Activated naive CD4-positive, alpha-beta T cell (primary cell): ENCODE measurements at places on chromosomes 11 and 22.

GRCh38 chr11:9718147-9718546 lies 54.3 kb downstream of the SWAP70 start:
- DNase-seq, result no peak

GRCh38 chr11:112884012-112884767 lies 77.0 kb upstream of the NCAM1 start:
- no peak for DNase-seq

DNA sequence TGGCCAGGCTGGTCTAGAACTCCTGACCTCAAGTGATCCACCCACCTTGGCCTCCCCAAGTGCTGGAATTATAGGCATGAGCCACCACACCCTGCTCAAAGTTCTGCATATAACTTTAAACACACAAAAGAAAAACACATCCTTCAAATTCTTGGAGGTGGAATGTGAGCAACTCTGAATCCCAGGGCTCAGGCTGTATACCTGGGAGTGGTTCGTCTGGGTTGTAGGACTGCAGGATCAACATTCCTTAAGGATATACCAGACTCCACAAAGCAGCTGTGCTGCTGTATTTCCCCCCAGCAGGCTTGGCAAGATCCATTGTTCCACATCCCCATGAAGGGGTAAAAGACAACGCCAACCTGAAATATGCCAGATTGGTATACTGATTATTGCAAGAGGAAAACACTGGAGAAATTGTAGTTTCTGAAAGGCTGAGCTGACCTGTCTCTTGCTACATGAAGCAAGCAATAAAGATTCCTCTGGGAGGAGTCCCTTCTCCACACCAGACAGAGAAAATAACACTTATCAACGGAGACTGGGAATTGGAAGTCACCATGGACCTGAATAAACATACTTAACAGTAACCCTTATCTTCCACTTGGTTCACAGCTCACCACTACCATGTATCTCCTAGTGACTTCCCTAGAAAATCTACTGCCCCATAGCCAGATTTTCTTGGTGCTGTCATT lies 12.2 kb upstream of the RPS3 start:
- no peak for DNase-seq

DNA sequence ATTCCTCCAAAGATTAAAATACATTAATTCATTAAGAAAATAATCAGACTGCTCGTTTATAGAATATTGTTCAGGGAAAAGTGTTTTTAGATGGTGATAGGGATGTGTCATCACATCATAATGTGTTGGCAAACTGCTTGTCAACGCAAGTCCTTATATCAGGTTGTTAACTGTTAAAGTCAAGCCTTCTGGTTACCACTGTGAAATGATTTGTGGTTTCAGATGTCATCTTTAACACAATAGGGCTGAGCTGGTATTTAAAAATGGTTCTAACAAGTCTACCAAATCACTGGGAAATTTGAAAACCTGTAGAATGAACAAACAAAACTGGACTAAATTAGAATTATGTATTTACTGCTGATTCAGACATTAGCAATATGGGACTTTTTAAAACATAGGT lies 2.4 kb upstream of the MMP13 start:
- DNase-seq, result no peak

- no peak for DNase-seq
Measured at GRCh38 chr11:68829581-68829980, 12.1 kb downstream of the CPT1A start.

GRCh38 chr22:30185129-30185528 lies 61.4 kb downstream of the LIF start:
- no peak for DNase-seq

DNA sequence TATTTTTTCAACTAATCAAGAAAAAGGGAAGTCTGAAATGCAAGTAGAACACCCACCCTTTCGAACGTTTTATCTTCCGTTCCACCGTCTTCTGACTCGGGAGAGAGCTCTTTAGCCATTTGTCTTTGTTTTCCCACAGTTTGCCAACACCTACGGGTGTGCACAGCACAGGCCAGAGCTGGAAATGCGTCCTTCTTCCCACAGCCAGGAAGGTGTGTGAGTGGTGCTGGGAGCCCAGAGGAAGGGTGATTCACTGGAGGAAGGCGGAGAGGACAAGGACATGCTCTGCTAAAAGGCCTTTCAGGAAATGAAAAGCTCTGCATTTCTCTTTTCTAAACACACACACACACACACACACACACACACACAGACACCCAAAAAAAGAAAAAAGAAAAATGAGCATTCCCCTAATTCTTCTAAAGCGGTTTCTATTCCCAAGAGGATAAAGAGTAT lies 18.5 kb downstream of the ENDOD1 start:
- DNase-seq, result no peak

- DNase-seq, result no peak
Measured at GRCh38 chr22:34105461-34106062, 185.3 kb upstream of the LARGE1 start.

GRCh38 chr11:91902312-91902711 lies 322.3 kb upstream of the FAT3 start:
- no peak for DNase-seq

GRCh38 chr11:35043936-35044335 lies 95.0 kb upstream of the CD44 start:
- no peak for DNase-seq

DNA sequence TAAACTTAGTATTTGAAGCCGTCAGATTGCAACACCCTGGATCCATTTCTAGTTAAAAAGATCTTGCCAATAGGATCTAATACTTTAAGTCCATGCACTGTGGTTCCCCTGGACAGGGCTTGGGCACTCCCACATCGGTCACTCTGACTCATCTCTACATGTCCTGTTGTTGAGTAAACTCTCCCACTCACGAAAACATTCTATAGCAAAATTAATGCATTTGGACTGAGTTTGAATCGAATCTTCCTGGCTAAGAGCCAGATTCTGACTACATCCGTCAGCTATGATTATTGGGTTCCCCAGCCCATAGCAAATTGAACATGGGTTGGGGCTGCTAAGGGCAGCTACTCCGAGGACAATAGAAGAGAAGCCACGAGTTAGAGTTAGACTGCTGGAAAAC lies 182.1 kb upstream of the SORL1-AS1 start:
- DNase-seq, result no peak

GRCh38 chr11:8814923-8815240 lies 96.1 kb upstream of the AKIP1 start:
- no peak for DNase-seq

DNA sequence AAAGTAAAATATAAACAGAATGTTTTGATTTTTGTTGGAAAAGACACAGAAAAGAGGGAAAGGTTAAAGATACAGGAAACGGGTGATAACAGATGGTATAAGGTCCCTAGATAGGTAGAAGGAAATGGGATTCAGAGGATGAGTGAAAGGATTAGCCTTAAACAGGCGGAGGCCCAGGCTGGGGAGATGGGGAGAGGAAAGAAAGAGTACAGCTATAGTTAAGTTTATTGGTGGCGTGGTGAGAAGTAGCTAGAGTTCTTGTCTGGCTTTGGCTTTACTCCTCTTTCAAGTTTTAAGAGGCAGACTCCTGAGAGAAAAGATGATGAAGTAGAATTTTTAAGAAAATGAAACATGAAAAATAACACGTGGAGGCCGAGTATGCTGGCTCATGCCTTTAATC lies 13.7 kb downstream of the ZBTB44 start:
- no peak for DNase-seq

DNA sequence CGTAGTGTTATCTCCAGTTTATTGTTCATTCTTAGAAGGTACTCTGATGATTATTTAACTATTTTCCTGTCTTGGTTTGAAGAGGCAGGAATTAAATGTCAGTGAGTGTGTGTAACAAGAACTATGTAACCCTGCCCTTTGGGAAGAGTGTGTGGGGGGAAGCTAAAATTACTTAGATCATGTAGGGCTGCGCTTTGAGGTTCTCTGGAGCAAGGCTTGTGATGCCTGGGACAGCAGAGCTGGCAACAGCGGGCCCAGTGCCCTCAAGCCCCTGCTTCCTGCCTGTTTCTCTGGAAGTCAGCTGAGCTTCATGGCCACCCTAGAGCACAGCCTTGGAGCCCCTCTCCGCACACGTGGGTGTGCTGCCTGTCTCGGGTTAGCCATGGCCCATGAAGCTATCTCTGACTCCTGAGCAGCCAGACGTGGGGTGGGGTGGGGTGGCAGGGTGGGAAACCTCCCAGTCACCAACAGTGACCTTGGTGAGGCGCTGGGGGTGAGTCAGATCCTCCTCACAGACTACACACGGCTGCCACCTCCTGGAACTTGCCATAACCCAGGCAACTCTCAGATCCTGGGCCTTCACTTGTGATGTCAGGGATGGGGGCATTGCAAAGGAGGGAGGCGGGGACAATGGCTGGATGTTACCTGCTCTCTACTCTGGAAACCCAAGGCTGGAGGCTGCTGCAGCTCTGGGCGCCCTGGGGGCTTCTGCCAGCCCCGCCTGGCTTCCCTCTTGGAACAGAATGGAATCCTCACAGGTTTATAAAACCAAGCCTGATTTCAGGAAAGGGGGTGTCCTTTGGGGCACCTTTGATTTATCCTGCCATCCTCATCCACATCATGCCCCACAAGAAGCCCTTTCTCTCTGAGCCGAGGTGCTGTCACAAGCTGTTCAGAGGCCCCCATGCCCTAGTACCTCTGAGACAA lies 88.6 kb downstream of the SNX19 start:
- DNase-seq, result no peak

- no peak for DNase-seq
Measured at GRCh38 chr11:76369406-76369805, 11.5 kb downstream of the THAP12 start.

DNA sequence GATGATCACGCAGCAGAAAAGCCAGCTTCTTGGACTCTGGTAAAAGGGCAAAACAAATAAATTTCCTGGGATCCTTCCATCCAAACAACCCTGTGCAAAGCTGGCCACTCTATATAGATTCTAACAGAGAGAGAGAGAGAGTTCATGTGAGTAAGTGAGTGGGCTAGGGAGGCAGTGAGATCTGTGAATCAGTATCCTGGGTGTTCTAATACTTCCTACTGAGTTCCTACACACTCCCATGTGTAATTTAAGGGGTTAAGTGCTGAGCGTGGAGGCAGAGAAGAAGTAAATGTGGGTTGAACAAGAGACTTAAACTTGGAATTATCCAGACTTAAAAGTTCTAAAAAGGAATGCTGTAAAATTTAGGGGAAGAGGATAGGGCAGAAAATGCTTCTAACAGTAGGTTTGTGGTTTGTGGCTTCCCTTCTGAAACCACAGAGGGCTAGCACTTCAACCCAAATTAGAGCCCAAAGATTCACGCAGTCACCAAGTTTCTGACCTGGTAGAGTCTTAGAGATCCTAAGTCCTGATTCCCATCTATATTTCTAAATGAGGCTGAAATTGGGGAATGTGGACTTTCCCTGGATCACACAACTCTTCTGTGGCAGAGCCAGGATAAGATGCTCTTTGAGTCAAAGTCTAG lies 413.9 kb downstream of the TENM4 start:
- no peak for DNase-seq
